ENCODE measurements at places on chromosomes 5 and 9.

GRCh38 chr5:156178117-156178516 is 148.8 kb upstream of the SGCD start:
- H3K27me3 ChIP-seq = no peaks in the 10 kb centered on the region
- no peak for DNase-seq
- H3K4me1 ChIP-seq = no peaks in the 10 kb centered on the region
- H3K36me3 ChIP-seq = no peaks in the 10 kb centered on the region
- no peak overlapping the region for H3K27ac ChIP-seq

GRCh38 chr5:147509710-147510651 is at the start of gene DPYSL3:
TSS of gene DPYSL3 (minus strand) at chr5:147510068. CDS start at chr5:147509858, 210 bp downstream.
- peaks cover 23% of the 10 kb centered on the region for H3K4me1 ChIP-seq
- H3K4me3 ChIP-seq = peak within 1 kb of the TSS; percentile 92
- no peaks in the 10 kb centered on the region for H3K36me3 ChIP-seq
- peak within 1 kb of the TSS; percentile 72 for H3K27ac ChIP-seq
- peaks cover 65% of the 10 kb centered on the region for H3K27me3 ChIP-seq
- peak; percentile 80 for DNase-seq

- no peak overlapping the region for H3K27ac ChIP-seq
- DNase-seq = no peak
- peaks cover 4% of the 10 kb centered on the region for H3K36me3 ChIP-seq
- H3K4me3 ChIP-seq = no peak overlapping the region
- peaks cover 26% of the 10 kb centered on the region for H3K4me1 ChIP-seq
- peaks cover 8% of the 10 kb centered on the region for H3K27me3 ChIP-seq
Measured at GRCh38 chr5:102759700-102760099, 4.6 kb downstream of the PAM start.

DNA sequence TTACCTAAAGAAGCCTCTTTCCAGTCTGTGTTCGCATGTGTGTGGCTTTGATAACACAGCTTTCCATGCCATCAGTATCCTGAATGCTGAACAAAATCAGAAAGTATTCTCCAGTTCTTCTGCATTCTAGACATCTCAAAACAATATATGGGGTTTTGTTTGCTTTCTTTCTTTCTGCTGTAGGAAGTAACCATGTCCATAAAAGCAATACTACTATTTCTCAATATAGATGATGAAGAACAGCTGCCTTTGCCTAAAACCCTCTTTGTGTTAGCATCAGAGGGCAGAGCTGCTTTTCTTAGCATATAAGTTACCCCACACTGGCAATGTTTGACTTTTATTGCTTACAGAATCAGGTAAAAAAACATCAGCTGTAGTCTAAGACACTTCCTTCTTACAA is 963.6 kb downstream of the CDH12 start:
- H3K36me3 ChIP-seq = no peaks in the 10 kb centered on the region
- no peak overlapping the region for H3K4me3 ChIP-seq
- H3K27ac ChIP-seq = no peak overlapping the region
- no peaks in the 10 kb centered on the region for H3K27me3 ChIP-seq
- H3K4me1 ChIP-seq = no peaks in the 10 kb centered on the region

DNA sequence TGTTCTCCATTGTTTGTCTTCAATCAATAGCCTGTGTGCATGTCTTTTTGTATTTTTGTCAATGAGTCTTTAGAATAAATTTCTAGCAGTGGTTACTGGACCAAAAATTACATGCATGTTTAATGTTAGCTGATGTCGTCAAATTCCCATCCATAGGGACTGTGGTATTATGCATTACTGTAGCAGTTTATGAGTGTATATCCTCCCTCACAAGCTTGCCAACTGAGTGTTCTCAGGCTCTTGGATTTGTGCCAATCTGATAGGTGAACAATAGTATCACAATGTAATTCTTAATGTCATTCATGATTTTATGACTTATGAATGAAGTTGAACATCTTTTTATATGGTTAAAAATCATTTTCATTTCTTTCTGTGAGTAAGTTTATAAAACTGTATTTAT is 13.0 kb downstream of the SNX24 start:
- peaks cover 14% of the 10 kb centered on the region for H3K36me3 ChIP-seq
- H3K4me1 ChIP-seq = peaks cover 10% of the 10 kb centered on the region
- DNase-seq = no peak
- no peak overlapping the region for H3K27ac ChIP-seq
- no peak overlapping the region for H3K4me3 ChIP-seq
- H3K27me3 ChIP-seq = no peaks in the 10 kb centered on the region
